ENCODE measurements at places on chromosomes 12 and 14.

DNA sequence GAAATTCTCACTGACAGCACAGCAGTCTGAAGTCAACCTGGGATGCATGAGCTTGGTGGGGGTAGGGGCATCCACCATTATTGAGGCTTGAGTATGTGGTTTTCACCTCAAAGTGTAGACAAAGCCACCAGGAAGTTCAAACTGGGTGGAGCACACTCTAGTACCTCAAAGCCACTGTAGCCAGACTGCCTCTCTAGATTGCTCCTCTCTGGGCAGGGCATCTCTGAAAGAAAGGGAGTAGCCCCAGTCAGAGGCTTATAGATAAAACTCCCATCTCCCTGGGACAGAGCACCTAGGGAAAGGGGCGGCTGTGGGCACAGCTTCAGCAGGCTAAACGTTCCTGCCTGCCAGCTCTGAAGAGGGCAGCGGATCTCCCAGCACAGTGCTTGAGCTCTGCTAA is 143.0 kb downstream of the KITLG start:
- no peak for DNase-seq

GRCh38 chr12:52285851-52286530 is 5.3 kb downstream of the KRT81 start:
- peak; percentile 43 for DNase-seq

- DNase-seq = peak; percentile 44
Measured at GRCh38 chr12:4278329-4279197, 5.0 kb downstream of the CCND2 start.

DNA sequence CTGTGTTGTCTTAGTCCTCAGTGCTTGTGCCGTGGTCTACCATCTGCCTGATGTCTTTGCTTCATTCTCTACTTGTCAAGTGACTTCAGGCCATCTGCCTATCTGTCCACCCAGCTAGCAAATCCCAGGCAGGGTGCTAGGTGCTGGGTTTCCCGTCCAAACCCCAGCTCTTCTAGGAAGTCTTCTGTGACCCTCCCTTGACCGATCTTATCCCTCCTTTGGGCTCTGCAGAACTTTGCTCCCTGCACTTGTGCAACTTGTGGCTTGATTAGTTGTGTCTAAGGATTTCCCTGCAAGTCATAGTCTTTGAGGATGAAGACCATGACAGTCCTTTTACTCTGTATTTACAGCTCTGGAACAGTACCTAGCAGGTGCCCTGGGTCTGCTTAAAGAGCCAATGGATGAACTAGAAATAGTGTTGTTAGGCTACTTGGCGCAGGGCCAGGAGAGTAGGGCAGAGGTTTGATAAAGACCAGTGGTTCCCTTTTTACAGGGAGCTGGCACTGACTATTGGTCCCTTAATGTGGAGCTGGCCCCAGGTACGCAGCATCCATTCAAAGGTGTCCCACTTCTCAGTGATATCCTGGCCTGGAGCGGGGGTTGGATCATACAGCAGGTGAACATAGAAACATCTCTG is 60.1 kb downstream of the ADCK1 start:
- DNase-seq = no peak

DNA sequence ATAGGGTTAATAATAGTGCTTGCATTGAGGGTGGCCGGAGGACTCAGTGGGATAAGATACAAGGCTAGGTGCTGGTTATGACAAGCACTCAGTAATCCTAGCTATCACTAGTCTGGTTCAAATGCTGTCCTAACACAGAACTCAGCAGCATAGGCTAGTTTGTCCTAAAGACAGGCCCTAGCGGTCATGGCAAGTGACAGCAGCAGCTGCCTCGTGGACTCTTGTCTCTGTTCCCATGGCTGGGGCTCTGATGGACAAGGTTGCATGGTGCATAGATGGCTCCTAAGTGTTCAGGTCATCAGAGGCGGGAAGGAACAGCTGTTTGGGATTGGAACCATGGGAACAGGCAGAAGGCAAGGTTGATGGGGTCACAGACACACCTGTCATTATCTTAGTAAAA is 42.4 kb upstream of the IGF1 start:
- DNase-seq = no peak

DNA sequence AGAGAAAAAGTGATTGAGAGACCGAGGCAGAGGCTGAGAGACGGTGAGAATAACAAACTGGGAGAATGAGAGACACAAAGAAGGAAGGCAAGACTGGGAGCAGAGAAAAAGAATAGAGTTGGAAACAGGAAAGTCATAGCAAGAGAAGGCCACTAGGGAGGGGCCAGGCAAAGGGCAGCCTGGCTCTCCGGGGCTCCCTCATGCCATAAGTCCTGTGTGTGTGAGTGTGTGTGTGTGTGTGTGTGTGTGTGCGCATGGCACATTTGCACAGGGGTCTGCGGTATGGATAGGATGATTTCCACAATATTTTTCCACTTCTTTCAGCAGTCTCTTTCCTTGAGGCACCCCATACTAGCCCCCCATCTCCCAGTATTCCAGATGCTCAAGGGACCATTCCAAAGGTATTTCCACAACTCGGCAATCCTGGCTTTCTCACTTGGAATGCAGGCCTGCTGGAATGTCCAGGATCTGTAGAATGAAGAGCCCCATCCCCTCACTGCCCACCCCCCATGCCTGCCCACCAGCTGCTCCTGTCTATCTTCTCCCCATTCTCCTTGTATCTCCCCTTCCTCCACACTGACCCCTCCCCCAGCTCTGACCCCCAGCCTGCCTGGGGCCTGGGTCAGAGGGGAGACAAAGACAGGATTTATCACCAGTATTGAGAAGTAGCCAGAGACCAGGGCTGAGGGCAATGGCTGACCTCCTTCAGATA is 9.0 kb downstream of the GPR84 start:
- DNase-seq = peak; percentile 92

GRCh38 chr12:104122298-104122697 is 15.7 kb downstream of the NFYB start:
- no peak for DNase-seq

DNA sequence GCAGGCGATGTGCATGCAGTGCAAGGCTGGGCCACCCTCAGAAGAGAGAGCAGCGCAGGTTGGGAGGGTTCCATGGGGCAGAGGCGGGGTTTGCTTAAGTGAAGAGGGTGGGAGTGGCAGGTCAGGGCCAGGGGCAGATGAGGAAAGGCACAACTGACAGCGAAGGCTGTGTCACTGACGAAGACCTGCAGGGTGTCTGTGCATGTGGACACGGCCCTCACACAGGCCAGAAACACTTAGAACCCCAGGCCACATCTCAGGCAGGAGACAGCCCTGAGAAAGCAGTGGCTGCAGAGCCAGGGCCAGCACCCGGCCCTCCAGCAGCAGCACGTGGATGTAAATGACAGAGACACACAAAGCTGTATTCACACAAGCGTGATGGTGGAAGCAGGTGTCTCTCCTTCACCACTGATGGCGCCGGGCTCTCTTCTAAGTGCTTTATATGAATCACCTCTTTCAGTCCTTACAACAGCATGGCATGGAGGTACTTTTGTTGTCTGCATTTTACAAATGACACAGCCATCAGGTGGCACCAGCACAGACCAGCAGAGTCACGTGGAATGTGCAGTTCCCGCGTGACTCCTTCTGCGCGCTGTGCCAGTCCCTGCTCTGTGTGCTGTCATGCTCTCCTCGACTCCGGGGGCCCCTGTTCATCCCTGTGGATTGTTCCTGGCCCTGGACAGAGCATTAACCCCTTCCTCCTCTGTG is 54.6 kb downstream of the TSPAN11 start:
- no peak for DNase-seq

DNA sequence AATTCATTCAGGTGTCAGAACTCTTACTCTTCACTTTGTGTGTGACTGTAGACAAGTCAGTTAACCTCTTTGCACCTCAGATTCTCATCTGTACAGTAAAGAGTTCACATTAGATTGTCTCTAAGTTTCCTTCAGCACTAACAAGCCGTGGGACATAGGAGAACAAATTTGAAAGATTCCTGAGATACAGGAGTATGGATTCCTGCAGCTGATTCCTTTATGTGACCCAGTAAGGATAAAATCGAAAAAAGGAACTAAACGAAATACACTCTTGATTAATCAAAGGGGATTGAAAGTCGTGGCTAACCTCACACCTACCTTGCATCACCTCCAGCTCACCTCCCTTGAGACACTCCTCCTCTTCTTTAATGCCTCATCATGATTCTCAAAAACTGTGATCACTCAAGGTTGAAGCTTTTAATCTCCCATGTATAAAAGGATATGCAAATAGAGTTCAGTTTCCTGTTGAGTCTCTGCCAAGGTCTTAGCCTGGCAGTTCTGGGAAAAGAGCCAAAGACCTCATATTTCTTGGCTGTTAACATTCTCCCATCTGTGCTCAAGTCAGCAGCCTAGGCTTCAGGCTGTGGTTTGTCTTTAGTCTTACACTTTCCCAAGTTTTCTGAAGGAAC is 156.6 kb downstream of the DAD1 start:
- no peak for DNase-seq

GRCh38 chr12:123938679-123939480 is 33.8 kb downstream of the CCDC92 start:
- DNase-seq = no peak

- no peak for DNase-seq
Measured at GRCh38 chr12:88306471-88307069, 164.5 kb downstream of the TMTC3 start.

GRCh38 chr12:14367040-14367661 is 1.7 kb downstream of the ATF7IP start:
- DNase-seq = no peak

GRCh38 chr12:8513256-8513655 is at the start of gene CLEC4D:
Gene CLEC4D (plus strand): TSS chr12:8513503. CDS start chr12:8513733, 230 bp downstream.
- DNase-seq = no peak

GRCh38 chr12:25723921-25724491 is 170.9 kb upstream of the LMNTD1 start:
- no peak for DNase-seq

DNA sequence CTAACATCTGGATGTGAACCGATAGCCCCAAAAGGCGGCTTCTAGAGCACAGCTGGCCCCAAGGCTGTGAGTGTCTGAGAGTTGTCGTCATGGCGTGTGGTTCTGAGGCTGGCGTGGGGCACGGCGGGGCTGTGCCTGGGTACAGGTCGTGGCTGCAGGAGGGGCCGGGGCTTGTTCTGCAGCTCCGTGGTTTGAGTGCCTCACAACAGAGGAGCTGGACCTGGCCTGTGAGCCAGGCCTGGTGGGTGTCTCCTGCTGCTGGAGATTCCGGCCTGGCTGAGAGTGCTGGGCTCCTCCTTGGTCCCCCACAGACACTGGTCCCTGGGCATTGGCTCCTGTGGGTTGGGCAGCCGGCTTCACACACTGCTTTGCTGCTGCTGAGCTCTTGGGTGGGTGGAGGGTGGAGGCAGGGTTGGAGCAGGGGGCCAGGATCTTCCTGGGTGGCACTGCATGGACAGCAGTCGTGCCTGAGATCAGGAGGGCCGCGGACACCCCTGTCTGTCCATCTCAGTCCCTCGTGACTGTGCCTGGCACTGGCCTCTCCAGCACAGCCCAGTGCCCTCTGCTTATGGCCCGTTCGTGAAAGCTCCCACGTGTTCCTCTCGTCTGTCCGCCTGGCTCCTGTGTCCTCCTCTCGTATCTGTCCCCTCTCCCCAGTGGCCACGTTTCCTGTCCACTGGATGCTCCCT is 31.8 kb upstream of the TEX22 start:
- DNase-seq = no peak

DNA sequence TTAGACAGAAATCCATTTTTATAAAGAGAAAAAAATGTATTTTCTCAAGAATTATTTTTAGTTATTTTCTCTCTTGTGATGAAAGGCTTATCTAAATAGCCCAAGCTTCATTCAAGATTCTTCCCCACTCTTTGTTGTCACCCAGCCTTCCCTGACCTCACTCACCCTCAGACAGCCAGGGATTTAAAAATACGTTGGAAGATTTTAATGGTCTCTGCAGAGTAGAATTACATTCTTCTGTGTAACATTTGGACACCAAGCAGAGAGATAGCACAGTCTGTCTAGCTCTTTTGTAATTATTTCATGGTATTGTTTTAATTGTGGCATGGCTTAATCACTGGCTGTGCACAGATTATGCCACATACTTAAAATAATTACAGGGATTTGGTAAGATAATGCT is 130.3 kb downstream of the IGF1 start:
- DNase-seq = no peak

DNA sequence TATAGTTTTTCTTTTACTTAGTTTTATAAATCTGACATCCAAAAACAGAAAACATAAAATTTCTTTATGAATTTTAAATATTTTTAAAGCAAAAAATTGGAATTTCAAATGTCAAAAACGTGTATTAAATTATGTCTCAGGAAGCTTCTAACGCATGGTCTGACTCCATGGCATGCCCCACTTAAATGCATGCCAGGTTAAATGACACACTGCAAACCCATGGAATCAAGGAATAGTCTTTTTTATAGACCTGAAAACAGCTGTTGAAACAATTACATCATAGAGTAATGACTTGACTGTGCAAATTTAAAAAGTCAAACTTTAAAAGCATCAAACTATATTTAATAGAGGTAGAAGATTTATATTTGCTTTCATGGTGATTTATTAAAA is 96.1 kb upstream of the DACT1 start:
- DNase-seq = no peak

DNA sequence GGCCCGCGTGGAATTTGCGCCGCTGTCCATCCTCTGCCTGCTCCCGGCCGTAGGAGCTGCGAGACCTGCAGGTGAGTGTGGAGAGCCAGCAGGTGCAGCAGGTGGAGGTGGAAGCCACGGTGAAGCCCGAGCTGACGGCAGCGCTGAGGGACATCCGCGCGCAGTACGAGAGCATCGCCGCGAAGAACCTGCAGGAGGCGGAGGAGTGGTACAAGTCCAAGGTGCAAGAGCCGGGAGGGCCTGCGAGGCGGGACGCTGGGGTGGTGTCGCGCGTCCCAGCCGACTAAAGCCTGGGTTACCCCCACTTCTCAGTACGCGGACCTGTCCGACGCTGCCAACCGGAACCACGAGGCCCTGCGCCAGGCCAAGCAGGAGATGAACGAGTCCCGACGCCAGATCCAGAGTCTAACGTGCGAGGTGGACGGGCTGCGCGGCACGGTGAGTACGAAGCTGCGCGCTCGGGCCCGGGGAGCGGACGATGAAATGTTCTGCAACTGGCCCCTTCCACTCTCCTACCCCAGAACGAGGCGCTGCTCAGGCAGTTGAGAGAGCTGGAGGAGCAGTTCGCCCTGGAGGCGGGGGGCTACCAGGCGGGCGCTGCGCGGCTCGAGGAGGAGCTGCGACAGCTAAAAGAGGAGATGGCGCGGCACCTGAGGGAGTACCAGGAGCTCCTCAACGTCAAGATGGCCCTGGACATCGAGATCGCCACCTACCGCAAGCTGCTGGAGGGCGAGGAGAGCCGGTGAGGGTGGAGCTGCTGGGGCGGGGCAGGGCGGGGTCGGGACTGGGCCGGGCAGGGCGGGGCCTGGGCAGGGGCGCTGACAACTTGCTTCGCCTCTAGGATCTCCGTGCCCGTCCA is 2.1 kb downstream of the PRPH start:
- peak; percentile 85 for DNase-seq

- DNase-seq = peak; percentile 67
Measured at GRCh38 chr14:71754422-71755095, 177.7 kb upstream of the RGS6 start.

All from ecto neural progenitor cell (in vitro differentiated cells).